Activated CD4-positive, alpha-beta T cell treated with anti-CD3 and anti-CD28 coated beads, Interleukin-2, amount 50 U/mL, for 16 hours (primary cell): ENCODE measurements at places on chromosomes 12 and 14.
A peak's percentile ranks its signal among the peaks of the same experiment; 100 is the strongest.

DNA sequence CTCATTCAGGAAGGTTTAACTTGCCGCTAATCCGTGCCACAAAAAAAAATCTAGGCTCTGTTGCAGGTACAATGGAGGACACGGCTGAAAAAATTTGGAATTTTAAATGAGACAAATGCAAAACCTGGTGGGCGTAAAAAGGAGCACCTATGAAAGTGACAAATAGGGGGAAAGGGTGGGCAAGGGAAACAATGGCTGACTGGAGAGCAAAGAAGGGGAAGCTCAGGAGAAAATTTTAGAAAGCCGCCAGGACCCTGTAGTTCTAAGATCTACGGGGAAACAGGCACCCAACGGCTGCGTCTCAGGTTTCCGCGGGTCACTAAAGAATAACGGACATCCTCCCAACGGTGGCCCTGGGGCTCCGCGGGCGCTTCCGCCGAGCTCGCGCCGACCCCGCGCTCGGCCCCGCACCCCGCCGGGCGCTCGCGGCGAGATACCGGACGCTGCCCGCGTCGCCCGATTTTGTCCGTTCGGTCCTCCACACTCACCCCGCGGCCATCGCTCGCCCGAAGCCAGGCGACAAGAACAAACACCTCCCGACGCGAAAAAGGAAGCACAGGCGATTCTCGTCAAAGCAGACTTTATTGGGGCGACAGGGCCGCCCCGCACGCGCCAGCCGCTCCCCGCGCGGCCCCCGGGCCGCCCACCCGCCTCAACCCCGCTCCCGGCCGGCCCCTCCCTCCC lies 1.1 kb upstream of the YY1 start:
- peak; percentile 70 for DNase-seq

DNA sequence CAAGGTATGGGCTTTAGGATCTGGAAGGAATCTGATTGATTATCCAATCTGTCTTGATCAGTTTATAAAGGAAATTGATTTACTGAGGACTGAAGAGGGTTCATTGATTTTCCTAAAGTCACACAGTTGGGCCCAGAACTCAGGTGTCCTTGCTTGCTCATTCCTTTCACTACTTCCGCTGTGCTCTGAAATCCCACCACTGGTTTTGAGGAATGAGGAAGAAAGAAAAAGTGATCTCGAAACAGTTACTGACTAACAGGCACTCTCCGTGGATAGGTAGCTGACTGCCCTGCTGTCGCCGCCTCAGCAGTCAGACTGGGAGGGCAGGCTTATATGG lies at the start of gene FITM1:
Gene FITM1 (plus strand): TSS at position 280 of the 337 bp plus-strand sequence. CDS start 905 bp downstream, outside the sequence.
- DNase-seq: no peak

GRCh38 chr12:132422040-132422380 lies 67.9 kb upstream of the FBRSL1 start:
- no peak for DNase-seq

DNA sequence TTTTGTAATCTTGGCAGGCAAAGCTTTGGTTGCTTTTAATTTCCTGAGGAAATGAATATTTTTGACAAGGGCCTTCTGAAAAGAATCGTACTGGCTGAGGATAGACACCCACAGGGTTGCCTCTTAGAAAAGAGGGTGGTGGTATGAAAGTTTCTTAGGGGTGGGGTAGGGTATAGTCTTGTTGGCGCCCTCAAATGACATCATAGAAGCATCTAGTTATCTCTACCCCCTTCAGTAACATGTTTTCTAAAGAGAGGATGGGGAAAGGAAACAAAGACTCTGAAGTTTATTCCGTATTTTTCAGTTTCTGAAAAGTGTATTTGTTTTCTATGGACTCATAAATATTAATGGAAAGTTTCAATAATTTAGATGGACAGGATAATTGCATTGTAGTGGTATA lies 13.7 kb downstream of the PRKCH start:
- no peak for DNase-seq

GRCh38 chr12:131122631-131123030 lies 168.9 kb downstream of the ADGRD1 start:
- no peak for DNase-seq

GRCh38 chr12:42180990-42181596 lies 36.4 kb upstream of the GXYLT1 start:
- no peak for DNase-seq

DNA sequence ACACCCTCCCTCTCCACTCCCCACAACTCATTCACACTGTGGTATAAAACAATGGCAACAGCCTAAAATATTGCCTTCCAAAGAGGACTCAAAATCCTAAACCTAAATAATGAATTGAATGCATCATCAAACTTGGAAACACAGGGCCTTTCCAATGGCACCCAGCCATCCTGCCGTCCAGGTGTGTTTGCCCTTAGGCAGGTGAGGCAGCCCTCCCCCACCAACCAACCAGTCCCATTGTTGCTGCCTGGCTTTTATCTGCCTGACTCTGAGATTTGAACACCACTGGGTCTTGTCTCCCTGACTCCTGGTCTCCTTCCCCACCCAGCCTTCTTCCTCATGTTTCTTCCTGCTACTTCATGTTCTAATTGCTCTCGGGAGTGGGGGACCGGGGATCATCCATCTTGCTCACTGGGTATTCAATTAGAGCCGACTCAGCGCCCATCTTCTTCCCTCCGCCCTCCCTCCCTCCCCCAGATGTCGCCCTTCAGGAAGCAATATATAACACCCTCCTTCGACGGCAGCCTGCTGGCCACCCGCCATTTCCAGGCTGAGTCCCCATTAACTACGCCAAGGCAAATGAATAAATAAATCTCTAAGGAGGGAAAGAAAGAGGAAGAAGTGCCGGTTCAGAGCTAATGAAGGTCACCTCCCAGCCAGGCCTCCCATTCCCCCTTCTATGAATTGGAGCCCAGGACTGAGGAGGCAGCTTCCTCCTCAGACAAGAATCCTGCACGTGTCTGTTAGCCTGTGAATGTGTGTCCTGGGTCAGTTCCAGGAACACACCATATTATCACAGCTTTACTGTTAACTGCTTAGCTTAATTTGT lies 36.3 kb upstream of the NTF3 start:
- no peak for DNase-seq

- DNase-seq: no peak
These were observed 47.6 kb upstream of the EIF5 start for GRCh38 chr14:103286460-103286859.

DNA sequence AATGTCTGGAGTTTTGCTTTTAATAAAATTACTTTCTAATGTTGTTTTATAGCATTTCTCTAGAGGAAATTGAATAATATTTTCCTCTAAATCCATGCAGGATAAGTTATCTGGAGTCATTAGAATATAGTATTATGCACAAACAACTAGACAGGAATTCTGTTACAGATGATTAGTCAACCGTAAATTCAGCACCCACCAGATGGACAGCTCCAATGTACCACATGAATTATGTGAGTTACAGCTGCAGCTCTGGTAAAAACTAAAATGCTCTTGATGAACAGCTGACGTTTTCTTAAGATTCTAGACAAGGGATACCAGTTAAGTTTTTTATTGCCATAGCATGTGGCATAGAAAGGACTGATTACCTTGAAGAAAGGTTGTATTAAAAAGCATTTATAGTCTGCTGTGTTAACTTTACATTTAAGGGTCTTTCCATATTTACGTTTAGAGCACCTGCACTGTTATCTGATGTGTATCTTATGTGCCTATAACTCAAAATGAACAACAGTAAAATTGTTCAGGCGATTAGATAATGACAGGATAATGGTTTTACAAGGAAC lies 321.4 kb upstream of the LRFN5 start:
- no peak for DNase-seq

GRCh38 chr12:7793211-7793610 lies 4.0 kb downstream of the NANOG start:
- DNase-seq: no peak
